Amniotic epithelial cell (primary cell): ENCODE measurements at places on chromosomes 7 and 10.

GRCh38 chr7:95501261-95501832 lies 15.6 kb downstream of the ASB4 start:
- DNase-seq: peak; percentile 35

- DNase-seq: no peak
Measured at GRCh38 chr10:130022511-130023299, 58.6 kb upstream of the EBF3 start.

DNA sequence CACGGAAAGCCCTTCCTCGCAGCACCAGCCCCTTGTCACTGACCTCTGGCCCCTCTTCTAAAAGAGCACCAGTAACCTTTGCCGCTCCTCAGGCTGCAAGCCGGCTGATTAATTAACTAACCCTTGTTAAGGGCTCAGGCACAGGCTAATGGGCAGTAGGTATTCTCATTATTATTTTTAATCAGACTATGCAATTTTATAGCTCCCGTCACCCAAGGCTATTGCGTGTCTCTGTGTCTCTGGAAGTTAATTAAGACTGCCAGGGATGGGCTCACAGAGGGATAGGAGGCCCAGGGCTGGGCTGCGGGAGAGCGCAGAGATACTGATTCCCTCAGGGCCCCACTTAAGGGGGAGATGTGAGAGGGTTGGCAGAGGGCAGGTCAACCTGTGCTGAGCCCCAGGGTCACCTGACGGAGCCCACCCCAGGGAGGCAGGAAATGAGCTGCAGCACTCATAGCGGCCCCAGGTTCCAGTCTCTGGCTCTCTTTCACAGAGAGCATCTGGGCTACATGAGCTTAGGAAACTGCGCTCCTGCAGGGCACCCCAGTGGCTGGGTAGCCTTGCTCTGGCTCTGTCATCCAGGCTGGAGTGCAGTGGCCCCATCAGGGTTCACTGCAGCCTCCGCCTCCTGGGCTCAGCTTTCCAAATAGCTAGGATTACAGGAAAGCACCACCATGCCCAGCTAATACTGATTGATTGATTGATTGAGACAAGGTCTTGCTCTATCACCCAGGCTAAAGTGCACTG lies 92.2 kb upstream of the LRRC4 start:
- DNase-seq: no peak

DNA sequence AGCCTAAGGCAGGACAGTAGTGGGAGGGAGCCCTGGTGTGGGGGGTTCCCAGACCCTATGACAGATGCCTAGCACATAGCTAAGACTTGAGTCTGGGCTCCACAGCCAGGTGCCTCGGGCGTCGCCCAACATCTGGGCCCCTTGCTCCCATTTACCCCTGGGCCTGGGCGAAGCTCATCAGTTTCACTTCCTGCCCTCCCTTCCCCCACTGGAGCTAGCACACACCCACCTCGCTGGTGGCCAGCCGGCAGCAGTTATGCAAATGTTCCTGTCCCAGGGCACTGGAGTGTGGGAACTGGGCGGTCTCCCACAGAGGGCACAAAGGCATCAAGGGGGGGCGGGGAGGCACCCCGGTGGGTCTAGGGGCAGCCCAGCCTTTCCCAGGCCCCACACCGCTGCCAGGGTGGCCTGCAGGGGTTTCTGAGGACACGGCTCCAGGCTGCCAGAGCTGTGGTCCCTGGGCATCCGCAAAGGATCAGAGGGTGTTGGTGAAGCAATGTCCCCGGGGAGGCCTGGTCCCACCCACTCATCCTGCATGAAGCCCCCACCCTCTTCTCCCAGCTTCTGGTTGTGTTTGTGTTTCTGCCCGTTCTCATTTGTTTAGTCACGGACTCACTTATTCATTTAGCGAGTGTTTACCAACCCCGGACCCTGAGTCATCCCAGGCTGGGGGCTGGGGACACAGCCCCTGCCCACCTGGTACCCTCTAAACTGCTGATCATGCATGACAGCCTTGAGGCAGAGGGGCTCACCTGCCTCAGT lies 20.4 kb downstream of the SH2B2 start:
- DNase-seq: peak; percentile 59

DNA sequence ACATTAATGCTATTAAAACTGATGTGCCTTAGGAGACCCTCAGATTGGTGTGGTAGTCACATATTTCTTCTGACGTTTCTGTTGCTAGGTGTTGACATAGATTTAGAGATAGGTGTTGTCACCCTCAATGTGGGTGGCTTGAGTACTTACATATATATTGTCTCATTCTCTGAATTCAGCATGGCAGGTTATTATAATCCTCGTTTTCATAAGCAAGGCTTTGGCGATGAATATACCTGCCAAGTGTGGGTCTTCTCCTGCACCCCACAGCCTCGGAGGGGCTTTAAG lies 7.0 kb downstream of the FBH1 start:
- DNase-seq: no peak

- DNase-seq: no peak
Measured at GRCh38 chr7:158428837-158429753, 158.5 kb downstream of the PTPRN2 start.

GRCh38 chr10:34716958-34717357 lies 98.1 kb downstream of the PARD3 start:
- DNase-seq: no peak

DNA sequence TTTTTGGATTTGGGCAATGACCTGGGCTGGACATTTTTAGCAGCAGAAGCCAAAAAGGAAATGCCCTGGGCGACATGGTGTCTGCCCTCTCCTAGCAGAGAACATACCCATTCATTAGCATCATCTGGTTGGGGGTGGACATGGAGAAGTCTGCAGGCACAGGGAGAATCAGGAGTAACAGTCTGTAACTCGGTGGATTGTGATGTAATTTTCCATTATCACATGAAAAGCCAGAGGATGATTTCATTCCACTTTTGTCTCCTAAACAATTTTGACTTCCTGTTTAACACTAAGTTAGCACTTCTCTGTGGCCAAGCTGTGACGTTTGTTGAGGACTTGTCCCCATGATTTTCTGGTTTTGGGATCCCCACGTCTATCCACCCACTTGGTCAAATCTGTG lies 153.8 kb upstream of the HABP2 start:
- no peak for DNase-seq

DNA sequence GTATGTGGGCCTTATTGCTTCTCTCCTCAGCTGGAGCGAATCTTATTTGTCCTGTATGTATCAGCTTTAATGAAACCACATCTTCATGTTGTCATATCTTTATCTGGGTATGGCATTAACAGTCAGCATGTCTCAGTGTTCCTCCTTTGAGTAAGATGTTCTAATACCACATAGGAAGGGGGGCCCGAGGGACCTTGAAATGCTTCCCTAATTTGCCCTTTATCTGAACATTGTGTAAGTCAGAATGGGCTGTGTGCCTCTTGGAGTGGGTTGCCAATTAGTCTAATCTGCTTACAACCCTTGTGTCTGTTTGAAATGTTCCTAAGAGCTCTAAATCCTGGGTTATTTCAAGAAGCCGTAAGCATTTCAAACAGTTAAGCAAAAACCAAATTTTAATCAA lies 623.8 kb downstream of the SUGCT start:
- no peak for DNase-seq

- peak; percentile 75 for DNase-seq
Measured at GRCh38 chr10:13371897-13372470, 23.9 kb upstream of the SEPHS1 start.

- DNase-seq: no peak
Measured at GRCh38 chr10:130652544-130652943, 516.4 kb downstream of the GLRX3 start.

DNA sequence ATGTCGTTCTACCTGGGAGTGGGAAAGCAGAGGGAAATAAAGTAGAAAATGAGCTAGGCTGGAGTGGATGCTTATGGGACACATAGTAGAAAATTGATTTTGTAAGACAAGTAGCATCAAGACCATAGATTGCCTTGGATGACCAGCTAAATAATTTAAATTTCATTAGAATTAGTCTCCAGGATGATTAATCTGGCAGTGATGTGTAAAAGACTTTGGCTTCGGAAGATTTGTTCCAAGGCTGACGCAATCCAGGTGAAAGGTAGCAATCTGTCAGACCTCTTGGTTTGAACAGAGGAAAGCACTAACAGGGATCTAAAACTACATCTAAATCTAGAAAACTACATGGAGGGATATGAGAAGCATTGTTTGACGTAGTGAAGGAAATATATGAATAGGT lies 236.5 kb downstream of the ARL4A start:
- peak; percentile 17 for DNase-seq

- DNase-seq: peak; percentile 38
Measured at GRCh38 chr7:82778021-82778420, 334.4 kb upstream of the CACNA2D1 start.
